ENCODE measurements at places on chromosomes 5 and 9.

- no peak for DNase-seq
Observed at GRCh38 chr5:102749416-102750030, 5.6 kb upstream of the PAM start.

- DNase-seq, result no peak
Observed at GRCh38 chr5:991472-992267, 16.9 kb upstream of the NKD2 start.

DNA sequence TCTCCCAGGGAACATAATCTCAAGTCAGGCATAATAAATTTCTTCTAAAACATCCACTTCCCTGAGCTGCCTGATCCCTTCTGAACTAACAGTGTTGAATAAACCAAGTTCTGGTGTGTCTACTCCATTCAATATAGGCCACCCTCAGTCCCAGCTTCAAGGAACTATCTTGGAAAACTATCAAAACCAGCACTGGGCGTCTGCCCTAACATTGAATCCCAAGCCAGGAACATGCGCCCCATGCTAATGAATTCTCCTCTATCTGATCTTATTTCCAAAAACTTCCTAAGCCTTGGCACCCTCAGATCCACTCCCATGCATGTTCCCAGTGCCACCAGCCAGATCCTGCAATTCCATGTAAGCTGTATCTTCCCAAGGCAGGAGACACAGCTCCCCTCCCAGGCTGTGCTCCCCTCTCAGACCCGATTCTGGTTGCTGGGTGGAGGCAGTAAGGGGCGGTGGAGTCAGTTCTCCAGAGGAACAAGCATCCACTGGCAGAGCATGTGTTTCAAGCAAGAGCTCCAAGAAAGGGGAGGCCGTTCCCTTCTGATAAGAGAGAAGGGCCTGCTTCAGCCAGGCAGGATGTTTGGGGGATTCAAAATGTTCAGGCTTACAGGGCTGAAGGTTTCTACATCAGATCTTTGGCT, 13.1 kb upstream of the FOXI1 start:
- no peak for DNase-seq

DNA sequence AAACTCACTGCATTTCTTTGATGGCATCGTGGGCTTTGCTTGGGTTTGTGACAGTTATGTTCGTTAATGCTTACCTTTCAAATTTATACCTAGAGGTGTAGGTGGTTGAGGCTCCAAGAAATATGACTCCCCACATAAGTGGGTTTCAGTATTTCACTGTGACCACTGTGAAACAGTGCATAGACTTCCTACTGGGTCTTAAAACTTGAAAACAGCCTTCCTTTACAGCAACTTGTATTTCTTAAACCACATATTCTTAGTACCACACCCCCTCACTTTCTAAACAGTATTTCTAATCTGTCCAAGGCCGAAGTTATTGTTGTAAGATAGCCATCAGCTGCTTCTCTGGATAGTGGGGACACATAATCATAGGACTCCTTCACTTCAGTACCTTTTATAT, 48.3 kb downstream of the TMEFF1 start:
- DNase-seq, result no peak
